ENCODE measurements at places on chromosomes 2 and 18.

DNA sequence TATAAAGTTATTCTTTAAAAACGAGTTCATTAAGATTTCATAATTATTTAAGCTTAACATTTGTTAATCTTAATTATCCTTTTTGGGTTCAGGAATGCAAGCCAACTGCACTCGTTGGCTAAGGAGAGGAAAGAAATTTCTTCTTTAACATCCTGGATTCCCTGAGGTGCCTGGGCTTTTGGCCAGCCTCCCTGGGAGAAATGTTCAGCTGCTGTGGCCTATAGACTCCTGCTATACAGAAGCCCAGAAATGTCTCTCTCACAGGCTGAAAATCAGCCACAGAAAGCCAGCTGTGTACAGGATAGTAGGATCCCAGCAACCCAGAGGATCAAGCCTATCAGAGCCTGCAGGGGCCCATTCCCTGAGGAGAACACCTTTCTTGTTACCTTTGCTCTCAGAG is 430.3 kb downstream of the XIRP2 start:
- no peak for DNase-seq

- no peak for DNase-seq
Observed at GRCh38 chr18:47288741-47289140, 37.3 kb upstream of the SKOR2 start.

DNA sequence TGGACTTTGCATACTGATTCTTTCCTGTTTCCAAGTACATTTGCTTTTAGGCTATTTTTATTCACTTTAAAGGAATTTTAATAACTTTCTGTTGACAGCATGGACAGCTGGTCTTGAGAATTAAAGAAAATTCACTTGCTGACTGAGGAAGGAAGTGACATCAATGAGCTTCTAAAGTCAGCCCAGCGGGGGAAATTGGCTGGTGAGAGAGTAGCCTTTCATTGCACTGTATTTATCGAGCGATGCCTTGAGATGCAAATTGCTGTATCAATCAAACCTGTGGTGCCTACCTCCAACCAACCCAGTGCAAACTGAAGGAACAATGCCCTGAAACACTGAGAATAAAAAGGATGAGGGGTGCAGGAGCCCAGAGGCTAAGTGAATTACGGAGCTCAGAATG is 91.4 kb upstream of the AQP4 start:
- DNase-seq = no peak

DNA sequence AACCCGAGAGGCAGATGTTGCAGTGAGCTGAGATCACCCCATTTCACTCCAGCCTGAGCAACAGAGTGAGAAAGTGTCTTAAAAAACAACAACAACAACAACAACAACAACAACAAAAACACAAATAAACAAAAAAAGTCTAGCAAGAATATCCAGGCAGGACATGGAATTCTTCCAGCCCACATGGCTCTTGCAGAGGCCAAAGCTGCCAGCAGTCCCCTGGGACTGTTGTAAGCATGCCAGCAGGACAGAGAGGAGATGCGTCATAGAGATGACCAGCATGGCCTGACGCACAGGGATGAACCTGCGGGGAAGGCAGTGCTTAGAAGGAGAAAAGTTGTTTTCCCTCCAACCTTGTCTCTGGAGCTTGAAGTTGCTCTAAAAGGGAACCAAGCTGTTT is 182.3 kb upstream of the PGAP1 start:
- DNase-seq = no peak

DNA sequence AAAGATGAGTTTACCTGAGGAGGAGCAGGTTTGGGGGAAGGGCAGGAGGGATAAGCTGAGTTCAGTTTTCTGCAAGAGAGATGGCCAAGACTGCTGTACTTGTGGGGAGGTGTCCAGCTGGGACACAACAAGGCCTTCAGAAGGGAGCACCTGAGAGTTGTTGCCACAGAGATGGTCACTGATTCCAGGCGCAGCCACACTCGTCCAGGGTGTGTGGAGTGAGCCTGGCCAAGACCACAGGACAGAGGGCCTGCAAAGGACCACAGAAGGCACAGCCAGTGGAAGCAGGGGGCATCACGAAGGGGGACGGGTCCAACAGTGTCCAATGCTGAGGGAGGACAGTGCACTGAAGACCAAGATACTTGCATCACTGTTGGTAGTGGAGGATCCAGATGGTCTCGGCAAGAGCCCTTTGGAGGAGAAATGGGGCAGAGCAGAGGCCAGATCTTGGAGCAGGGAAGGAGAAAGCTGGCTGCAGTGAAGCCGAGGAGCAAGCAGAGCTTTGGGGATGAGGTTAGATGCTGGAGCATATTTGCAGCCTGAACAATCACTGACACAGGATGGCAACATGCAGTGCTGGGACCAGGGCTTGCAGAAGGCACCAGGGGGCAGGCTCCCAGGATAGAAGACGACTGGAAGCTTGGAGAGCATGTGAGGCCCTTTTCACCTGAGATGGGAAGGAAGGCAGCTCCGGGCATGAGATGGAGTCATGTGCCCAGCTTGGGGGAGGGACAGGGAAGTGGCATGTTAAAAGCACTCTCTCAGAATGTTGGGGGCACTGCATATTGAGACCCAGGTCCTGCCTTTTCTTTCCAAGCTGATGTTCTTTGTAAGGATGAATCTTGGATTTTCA is 214.0 kb downstream of the CYP26B1 start:
- no peak for DNase-seq

DNA sequence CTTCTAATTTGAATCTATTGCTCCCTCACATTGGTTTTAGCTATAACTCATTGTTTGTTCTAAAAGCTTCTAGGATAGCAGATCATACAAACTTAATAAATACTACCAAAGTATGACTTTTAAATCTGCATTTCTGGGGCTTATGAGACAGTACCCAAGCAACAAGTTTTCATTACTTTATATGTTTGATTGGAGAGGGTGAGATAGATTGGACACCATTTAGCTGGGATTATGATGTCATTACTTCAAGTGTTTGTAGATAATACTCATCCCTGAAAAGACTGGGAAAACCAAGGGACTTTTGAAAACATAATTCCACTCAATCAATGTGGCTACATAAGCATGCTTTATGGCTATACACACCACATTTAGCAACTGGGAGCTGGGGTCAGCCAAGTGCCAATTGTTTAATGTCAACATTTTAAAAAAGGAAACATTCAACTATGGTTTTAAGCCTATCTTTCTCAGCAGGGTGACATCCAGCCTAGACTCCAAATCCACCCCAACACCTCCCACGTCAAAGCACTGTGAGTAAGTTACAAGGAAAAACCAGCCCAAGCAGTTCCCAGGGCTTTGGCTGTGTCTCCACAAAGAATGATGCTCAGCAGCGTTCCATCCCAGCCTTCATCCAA is 119.9 kb downstream of the ETAA1 start:
- DNase-seq = no peak

- no peak for DNase-seq
Observed at GRCh38 chr18:57043241-57043640, 103.6 kb upstream of the BOD1L2 start.

GRCh38 chr2:104577143-104577542 is 276.8 kb upstream of the POU3F3 start:
- DNase-seq = no peak

GRCh38 chr2:40201425-40201824 is 250.5 kb downstream of the SLC8A1 start:
- DNase-seq = no peak

- DNase-seq = no peak
Observed at GRCh38 chr18:63438181-63438580, 15.9 kb upstream of the VPS4B start.

- DNase-seq = no peak
Observed at GRCh38 chr18:59712311-59712710, 15.1 kb upstream of the CCBE1 start.

GRCh38 chr2:43421194-43421593 is 174.6 kb downstream of the THADA start:
- DNase-seq = no peak

DNA sequence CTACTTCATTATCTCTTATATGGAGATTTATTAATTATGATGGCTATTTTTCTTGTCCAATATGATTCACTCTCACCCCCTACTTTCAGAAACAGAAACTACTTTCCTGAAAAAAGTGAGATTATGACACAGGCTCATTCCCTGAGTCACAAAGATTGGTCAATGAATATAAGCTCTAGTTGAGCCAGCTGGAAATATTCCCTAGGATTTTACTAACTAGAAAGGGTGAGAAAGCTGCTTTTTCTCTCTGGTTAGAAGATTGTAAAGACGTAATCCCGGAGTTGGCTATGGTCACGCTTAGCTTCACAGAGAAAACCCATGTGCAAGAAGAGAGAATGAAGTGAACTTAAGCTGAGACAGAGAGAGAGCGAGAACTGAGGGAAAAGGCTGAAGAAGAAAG is 223.7 kb upstream of the SMAD7 start:
- no peak for DNase-seq

GRCh38 chr2:164644036-164644700 is 22.9 kb upstream of the GRB14 start:
- DNase-seq = no peak

DNA sequence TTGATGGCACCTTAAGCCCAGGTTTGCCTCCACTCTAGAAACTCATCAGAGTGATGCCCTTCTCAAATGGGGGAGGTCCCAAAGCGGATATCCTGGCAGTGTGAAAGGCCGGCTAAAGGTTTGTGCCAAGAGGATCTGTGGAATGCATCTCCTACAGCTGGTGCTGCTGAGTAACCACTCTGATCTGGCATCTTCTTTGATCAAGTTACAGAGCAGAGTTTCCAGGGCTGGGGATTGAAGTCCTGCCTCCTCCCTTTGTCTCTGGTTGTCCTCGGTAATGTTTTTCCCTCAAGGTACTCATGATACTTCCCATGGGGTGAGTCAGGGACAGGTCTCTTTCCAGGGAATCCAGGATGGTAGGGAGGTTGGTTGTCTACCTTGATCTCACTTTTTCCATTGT is 24.6 kb downstream of the PRKRA start:
- DNase-seq = no peak

- no peak for DNase-seq
Observed at GRCh38 chr2:126885751-126886210, 12.9 kb upstream of the TEX51 start.

DNA sequence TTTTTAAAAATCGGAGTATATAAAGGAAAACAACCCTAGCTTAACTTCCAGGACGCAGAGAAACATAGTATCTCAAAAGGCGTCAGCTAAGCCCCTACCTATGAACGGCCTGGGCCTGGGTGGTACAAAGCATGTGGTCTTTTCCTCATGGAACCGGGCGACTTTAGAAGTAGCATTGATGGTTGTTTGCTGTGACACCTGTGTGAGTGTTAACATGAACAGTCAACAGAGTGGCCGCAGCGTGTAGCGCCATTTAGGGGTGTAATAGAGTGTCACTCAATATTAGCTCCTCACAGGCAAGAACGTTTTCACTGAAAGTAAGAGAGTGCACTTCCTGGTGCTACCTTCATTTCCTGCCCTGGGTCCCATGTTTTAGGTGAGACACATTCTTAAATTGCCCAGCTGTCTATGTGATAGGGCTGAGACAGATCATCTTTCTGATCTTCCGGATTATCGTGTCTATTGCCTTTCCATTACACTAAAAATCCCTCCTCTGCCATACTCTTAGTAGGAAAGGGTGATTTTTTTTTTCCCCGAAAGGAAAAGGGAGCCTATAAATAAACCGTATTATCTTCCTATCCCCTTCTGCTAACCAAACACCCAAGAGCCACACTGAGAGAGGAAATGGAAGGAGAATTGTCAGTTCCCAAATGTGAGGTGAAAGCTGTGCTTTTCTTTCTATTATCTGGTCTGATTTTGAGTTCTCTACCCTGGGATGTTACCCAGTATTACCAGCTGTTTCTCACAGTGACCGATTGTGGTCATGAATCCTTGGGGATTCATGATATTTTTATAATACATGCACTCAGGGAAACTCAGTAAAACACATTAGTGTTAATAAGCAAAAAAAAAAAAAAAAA is 1.3 kb downstream of the GORASP2 start:
- DNase-seq = no peak

DNA sequence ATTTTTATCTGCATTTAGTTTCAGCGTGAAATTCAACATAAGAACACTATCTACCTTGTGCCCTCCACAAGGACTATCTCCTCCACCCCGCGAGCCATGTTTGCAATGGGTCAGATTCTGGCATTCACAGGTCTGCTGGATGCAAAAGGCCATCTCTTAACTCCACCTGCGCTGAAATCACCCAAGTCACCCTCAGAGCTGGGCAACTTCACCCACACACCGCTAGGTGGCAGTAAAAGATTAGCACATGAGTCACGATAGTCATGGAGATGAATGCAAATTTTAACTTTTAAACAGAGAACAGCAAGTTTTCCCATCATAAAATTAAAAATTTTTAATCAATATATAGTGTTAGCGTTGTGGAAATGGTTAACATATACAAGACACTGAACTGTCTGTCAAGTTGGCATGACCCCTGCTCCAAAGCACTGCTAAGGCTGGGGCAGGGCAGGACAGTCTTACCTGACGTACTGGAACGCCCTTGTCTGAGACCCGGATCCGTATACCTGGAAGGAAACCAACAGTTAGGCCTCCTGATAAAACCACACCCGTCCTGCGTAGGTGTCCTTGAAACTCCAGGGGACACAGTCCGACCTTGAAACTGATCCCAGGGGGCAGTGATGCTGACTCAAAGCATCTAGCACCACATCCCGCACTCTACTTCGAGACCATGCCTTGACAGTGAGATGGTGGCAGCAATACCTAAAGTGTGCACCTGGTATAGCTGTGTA is 89.6 kb downstream of the UXS1 start:
- DNase-seq = peak; percentile 54

DNA sequence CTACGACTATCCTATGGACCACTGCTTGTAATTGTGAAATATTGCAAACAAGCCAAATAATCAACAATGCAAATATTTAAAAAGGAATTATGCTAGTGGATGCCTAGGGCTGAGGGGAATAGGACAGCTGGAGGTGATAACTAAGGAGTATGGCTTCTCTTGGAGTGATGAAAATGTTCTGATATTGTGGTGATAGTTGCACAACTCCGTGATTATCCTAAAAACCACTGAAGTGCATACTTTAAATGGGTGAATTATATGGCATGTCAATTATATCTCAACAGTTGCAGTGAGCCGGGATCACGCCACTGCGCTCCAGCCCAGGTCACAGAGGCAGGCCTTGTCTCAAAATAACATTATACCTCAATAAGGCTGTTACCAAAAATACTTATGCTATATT is 125.1 kb upstream of the SH3BP4 start:
- no peak for DNase-seq

GRCh38 chr2:168241208-168241607 is 6.2 kb downstream of the STK39 start:
- no peak for DNase-seq

GRCh38 chr2:152071092-152071491 is 27.8 kb downstream of the CACNB4 start:
- DNase-seq = no peak

DNA sequence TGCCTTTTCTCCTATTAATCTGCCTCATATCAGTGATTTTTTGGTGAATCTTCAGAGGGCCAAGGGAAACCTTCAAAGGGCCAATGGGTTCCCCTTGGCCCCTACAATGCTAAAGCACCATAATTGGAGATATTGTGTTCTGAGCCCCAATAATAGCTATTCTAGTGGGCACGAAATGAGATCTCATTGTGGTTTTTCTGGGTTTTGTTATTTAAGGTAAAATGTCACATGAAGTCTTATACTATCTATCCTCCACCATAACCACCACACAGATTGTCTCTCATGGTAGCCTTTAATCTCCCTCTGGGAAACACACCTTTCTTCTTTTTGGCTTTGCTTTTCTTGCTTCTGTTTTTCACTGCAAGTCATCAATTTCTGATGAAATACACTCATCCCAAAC is 152.8 kb downstream of the B3GNT2 start:
- DNase-seq = no peak
